Smooth muscle cell of the brain vasculature (primary cell): ENCODE measurements at places on chromosomes 5 and 9.
A peak's percentile ranks its signal among the peaks of the same experiment; 100 is the strongest.

DNA sequence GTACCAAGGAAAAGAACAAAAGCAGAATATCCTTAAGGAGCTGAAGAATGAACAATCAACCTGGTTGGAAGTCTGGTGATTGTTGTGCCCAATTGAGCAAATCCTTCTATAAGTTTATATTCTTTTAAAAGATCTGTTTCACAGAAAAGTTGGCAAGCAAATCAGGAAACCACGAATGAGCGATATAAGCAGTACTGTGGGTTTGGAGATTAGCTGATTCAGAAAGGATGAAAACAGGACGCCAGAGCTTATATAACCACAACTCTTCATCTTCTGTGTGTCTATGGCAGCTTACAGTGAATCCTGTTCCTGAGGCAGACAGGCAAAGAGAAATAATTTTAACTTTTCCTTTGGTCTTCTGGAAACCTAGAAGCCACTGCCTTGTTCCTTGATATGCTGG, 61.7 kb downstream of the SLC38A9 start:
- no peak for DNase-seq

DNA sequence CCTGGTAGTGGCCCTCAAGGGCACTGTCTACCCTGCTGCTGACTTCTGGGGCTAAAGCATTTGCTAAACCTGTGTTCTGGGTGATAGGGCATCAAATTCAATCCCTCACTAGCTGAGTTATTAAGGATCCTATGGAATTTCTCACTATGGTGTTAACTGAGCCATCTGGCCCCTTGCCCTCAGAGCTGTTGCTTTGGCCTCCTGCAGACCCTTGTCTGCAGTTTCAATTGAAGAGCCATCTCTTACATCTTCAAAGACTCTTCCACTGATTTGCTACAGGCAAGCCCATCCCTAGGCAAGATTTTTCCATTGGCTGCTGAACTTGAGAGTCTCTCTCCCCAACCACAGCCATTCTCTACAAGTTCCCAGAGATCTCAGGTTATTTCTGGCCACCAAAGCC, 418.2 kb downstream of the ZNF608 start:
- no peak for DNase-seq

DNA sequence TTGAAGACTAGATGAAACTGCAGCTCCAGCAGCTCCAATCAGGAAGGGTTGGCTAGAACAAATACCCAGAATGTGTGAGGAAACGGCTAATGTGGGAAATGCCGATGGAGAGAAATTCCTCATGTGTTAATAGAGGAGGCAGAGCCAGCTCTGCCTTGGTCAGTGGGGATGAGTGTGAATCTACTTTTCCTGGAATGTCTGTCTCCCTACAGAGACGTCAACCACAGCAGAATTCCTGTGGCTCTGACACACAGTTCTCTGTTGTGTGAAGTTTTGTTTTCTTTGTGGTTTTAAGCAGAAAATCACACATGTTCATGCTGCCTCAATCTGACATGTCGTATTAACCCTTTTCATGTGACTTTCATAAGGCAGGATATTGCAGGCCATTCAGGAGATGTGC, 476.6 kb upstream of the WWC1 start:
- DNase-seq = peak; percentile 82

DNA sequence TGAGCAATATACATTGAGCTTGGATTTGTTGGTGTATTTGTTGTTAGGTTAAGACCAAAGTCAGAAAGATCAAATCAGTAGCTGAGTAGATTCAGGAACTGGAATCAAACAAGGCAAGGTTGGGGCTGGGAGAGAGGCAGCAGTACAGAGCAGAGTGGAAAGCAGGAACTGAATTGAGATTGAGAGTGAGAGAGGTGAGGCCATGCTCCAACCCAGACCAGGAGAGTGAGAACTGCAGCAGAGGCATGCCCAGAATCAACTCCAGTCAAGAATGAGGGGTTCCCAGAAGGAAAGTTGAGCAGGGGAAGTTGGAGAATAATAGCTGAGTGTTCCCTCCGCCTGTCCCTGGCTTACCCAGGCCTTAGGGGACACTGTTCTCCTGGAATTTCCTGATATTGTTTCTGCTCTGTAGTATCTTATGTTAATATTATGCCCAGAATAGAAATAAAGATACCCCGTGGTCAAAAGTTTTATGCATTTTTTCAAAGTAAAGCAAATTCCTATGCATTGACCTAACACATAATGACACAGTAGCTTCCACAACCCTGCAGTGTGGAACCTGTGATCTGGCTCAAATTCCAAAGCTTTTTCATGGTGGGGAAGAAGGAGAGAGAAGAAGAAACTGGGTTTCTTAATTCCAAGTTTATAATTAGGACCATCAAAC, 82.7 kb downstream of the SV2C start:
- no peak for DNase-seq

GRCh38 chr9:16029046-16029615, 476.3 kb downstream of the CCDC171 start:
- DNase-seq = no peak

GRCh38 chr5:72600391-72600981, 93.3 kb upstream of the ZNF366 start:
- DNase-seq = no peak

GRCh38 chr9:76580820-76581219, 121.8 kb downstream of the GCNT1 start:
- DNase-seq = no peak

DNA sequence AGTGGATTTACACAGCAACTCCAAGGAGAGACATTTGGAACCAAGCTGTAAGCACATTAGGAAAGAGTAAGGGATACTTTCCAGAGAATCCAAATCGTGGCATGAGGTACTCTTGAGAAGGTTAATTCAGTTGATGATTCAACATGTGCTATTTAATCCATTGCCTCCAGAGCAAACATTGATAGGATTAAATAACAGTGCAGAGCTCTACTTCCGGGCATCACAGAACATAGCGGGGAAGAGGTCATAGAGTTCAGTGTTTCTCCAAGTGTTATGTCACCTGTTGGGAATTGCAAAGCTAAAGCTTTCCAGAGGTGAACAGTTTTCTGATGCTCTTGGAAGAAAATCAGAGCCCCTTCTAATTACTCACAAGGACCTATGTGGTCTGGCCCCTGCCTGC, 127.5 kb downstream of the PPP2R2B start:
- DNase-seq = no peak

- no peak for DNase-seq
Measured at GRCh38 chr9:134978272-134978671, 60.6 kb upstream of the FCN1 start.

DNA sequence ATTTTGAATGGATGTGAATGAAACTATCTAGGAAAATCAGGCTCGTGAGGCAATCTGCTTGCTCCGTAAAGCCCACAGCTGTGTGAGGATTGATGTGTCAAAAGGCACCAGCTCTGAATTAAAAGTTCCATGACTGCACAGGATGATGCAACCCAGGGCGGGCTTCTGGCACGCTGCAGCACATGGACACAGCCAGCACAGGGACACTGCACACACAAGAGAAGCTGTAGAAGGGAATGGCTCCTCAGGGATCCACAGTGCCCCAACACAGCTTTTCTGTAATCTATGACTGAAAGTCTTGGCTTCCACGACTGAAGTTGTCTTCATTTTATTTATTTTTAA, 151.0 kb downstream of the GCNT1 start:
- no peak for DNase-seq

DNA sequence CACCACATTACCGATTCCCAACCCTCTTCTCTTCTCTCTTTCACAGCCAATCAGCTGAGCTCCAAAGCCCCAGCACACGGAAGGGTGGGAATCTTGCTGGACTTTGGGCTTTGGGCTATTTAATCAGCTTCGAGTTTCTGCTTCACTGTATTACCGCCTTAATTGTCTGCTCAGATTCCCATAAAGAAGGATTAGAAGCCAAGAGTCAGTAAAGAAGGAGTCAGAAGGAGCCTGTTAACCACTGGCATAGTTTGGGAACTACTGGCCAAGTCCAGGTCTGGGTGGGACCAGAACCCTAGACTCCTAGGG, 4.4 kb downstream of the SPRY4 start:
- DNase-seq = no peak

DNA sequence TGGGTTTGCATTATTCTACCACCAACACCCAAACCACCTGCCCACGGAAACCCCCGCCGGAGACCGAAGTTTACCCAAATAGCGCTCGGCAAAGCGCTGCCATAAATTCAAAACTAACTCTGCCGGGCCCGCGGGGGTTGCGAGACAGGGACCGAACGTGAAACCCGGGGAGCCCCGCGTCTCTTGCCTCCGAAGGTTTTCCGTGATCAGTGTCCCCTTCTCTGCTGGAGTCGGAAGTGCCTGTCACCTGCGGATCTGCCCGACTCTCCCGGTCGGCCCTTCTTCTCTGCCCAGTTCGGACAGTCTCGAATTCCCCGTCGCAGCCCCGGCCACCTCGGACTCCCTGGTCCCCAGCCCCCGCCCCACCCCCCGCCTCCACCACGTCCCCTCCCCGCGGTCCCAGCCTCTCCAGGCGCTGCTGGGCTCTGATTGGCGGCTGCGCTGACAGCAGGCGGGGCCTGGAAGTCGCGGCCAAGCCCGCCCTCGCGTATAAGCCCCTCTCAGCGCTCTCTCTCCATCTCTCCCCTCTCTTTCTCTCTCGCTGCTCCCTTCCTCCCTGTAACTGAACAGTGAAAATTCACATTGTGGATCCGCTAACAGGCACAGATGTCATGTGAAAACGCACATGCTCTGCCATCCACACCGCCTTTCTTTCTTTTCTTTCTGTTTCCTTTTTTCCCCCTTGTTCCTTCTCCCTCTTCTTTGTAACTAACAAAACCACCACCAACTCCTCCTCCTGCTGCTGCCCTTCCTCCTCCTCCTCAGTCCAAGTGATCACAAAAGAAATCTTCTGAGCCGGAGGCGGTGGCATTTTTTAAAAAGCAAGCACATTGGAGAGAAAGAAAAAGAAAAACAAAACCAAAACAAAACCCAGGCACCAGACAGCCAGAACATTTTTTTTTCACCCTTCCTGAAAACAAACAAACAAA, at the start of gene RORB:
RORB (plus strand) TSS at position 517 of the 929 bp plus-strand sequence. CDS start 642 bp downstream, outside the sequence.
- DNase-seq = no peak

- no peak for DNase-seq
Measured at GRCh38 chr9:127925959-127926905, 4.3 kb downstream of the PIP5KL1 start.

GRCh38 chr5:30804739-30805505, 388.6 kb upstream of the CDH6 start:
- no peak for DNase-seq

GRCh38 chr9:29511680-29512079, 1938.4 kb upstream of the C9orf72 start:
- DNase-seq = no peak

GRCh38 chr5:1876660-1877064, 6.1 kb downstream of the IRX4 start:
- no peak for DNase-seq

DNA sequence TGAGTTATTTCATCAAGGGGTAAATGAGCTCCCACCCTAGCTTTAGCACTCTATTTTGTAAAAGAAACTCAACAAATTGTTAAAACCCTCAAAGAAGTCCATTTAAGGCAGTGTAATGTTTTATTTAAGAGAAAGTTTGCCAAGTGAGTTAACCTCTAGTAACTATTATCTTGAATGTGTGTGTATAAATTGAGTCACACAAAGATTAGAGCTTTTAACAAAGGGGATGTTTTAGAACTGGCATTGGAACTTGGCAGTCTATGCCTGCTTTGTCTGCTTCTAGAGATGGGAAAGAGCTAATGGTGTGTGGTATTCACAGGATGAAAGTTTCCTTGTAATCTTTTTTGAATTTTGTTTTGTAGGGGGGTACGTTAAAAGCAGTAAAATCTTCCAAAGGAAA, 33.2 kb downstream of the KDM3B start:
- no peak for DNase-seq

DNA sequence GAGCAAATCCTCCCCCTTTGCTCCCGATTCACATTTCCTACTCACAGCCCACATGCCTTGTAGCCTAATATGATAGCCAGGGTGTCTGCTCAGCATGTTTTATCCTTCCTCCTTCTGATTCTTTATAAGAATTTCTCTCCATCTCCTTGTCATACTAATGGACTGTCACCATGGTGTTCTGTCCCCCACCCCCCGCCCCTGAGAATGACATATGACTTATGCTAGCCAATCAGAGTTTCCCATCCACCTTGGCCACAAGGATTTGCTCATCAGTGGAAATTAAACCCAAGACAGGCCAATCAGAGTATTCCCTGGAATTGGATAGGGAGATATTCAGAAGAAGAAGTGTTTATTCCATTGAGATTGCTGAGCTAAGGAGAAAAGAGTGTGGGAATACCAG, 16.0 kb downstream of the ABLIM3 start:
- no peak for DNase-seq

GRCh38 chr9:82128011-82128696, 139.6 kb downstream of the SPATA31D1 start:
- no peak for DNase-seq

DNA sequence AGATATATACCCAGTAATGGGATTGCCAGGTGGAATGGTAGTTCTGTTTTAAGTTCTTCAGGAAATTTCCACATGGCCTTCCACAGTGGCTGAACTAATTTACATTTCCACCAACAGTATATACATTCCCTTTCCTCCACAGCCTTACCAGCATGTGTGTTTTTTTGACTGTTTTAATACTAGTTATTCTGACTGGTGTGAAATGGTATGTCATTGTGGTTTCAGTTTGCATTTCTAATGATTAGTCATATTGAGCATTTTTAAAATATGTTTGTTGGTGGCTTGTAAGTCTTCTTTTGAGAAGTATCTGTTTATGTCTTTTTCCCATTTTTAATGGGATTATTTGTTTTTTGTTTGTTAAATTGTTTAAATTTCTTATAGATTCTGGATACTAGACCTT, 208.9 kb downstream of the CFAP90 start:
- no peak for DNase-seq
